ENCODE measurements at places on chromosomes 12 and 14. TPM values are rescaled to one million over a fixed set of nuclear protein-coding genes. Genes with fewer than 3 reads are reported as not detected.

The MAP3K9 gene
- 1.0 TPM for total RNA-seq

The TOX4 gene
- total RNA-seq = 38.7 TPM

The INSM2 gene
- total RNA-seq = 0.52 TPM

The ANO4 gene
- not detected for total RNA-seq

The CNTN1 gene
- total RNA-seq = 163 TPM

The GLIPR1L2 gene
- total RNA-seq = not detected

The SPPL3 gene
- total RNA-seq = 32.3 TPM

The SLC6A13 gene
- total RNA-seq = 34.6 TPM

The OVCH1 gene
- total RNA-seq = 0.19 TPM

The RNASE3 gene
- not detected for total RNA-seq

The BCL11B gene
- total RNA-seq = 0.14 TPM

The PLA2G1B gene
- not detected for total RNA-seq

The TMEM120B gene
- total RNA-seq = 5.4 TPM

The TCL1B gene
- total RNA-seq = 0.23 TPM

The FAM186B gene
- 3.0 TPM for total RNA-seq

The KCNMB4 gene
- total RNA-seq = 0.27 TPM

The C12orf50 gene
- 0.44 TPM for total RNA-seq

The TUNAR gene
- 12.0 TPM for total RNA-seq

Data from motor neuron (in vitro differentiated cells).